Liver (tissue), 10 donors: ENCODE measurements at places on chromosomes 4 and X. TPM values are rescaled to one million over a fixed set of nuclear protein-coding genes. Genes with fewer than 3 reads are reported as not detected.

GRCh38 chrX:44908827-44909226, 35.8 kb downstream of the KDM6A start:
- DNase-seq = no peak

DNA sequence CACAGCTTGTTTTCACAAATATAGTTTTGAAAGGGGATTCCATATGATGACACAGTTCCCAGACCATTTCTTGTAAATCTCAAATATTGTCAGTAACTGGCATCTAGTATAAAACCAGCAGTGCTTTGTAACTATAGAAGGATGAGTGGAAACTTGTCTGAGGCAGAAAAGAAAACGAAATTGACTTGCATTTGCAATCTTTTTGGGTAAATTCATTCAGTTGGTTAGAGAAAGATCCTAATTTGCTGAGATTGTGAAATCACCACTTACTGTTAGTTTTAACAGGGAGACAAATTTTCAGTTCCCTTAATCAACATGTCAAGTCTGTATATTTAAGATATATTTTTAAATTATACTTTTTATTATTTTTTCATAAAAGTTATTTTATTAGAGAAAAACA, 71.5 kb upstream of the VEGFC start:
- DNase-seq = no peak

DNA sequence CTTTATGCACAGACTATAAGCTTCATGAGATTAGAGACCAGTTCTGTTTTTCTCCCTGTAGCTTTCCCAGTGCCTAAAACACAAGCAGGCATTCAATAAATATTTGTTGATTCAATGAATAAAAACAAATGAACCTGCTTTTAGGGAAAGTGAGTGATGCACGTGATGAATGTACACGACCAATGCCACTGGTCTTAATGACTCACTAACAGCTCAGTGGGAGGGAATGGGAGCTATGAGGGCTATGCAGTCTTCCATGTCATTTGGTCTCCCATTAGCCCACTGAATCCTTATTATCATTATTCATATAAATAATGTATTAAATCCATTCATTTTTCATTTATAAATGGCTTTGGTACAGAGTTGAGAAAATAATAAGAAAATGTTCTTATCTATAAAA, 247.4 kb downstream of the FBXO8 start:
- DNase-seq = no peak

- no peak for DNase-seq
Observed at GRCh38 chr4:14329228-14329627, 673.1 kb upstream of the CPEB2 start.

The FGF13 gene
- total RNA-seq = 0.84 TPM

- DNase-seq = no peak
Observed at GRCh38 chrX:2676794-2677675, 14.1 kb upstream of the CD99 start.

DNA sequence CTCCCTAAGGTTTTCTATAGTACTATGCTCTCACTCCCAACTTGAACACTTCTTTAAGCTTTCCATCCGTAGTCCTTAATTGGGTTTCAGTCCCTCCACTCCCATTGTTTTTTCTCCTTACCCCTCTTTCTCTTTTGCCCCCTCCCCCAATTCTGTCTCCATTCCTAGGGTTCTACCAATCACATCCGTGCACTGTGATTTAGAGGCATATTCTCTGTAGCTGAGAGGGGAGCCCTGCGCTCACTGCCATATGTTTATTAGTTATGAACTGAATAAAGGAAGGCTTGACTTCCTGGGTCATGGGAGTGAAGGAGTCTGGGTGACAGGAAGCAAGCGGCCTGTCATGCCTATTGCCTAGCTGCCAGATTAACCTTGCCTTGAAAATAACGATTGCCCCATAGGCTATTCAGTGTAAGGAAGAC, 471 bp downstream of the MCTS1 start:
- no peak for DNase-seq

The GC gene
- 1,801 TPM for total RNA-seq

DNA sequence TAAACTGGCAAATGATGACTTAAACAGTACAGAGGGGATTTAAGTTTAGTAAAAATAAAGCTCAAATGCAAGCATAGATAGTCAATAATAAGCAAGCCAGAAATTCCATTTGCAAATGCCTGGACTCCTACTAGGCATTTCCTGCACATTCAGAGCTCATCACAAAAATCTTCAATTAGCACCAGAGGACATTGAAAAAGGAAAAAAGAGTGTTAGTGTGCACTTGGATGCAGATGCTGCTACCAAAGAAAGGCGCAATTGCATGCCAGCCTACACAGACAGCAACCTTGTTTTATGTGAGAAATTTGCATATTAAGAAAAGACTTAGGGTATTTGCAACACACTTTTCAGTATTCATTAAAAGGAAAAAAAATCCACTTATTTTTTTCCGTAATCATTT, 282.1 kb downstream of the GRIA2 start:
- DNase-seq = no peak

DNA sequence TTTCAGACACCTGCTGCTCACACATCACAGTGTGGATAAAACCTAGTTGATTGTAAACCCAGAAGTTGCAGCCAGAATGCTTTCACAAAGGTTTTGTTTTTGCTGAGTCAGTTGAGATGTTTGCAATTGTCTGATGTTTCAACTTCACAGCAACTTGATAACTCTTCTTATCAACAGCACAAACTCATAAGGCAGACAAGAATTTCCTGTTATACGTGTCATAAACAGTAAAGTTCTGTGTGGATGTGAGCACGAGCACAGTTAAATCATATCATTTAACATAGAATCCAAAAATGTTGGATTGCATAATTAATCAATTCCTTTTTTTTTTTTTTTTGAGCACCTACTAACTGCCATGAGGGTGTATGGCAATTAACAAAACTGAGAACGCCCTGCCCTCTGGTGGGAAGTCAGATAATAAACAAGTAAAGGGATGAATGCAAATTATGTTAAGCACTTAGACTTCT, 512.2 kb downstream of the PDHA2 start:
- DNase-seq = no peak

The HTR2C gene
- not detected for total RNA-seq

DNA sequence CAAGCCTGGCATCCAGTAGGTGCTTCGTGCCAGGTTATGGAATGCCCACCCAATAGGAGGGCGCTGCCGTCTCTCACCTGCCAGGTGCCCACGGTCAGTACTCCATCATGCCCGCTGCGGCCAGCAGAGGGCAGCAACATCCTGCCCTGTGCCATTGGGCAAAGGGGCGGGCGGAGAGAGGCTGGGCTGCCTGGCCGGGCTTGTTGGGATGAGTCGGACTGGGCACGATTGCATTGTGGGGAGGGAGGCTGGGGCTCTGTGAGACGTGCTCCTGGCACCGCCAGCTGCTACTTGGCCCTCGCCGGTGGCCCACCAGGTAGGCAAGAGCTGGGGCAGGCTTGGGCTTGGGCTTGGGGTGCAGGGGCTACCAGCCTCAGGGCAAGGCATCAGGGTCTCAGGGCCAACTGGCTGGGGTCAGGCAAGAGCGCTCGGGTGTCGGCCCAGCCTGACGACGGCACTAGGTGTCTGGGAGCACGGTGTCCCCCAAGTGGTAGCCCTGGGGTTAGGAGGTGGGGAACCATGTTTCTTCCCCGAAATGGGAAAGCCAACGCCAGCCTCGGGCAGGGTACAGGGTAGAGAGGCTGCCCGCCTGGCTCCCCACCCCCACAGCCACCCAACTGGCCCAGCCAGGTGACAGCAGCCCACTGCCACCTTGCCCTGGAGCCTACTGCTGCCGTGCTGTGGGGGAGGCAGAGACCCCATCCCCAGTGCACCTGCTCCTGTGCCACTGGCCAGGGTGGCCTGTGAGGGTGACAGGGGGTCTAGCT, at the start of gene PLXNB3:
Gene PLXNB3, plus strand, starts transcription at position 261 of the 767 bp plus-strand sequence. CDS start 1,287 bp downstream, outside the sequence.
- DNase-seq = peak; percentile 73

DNA sequence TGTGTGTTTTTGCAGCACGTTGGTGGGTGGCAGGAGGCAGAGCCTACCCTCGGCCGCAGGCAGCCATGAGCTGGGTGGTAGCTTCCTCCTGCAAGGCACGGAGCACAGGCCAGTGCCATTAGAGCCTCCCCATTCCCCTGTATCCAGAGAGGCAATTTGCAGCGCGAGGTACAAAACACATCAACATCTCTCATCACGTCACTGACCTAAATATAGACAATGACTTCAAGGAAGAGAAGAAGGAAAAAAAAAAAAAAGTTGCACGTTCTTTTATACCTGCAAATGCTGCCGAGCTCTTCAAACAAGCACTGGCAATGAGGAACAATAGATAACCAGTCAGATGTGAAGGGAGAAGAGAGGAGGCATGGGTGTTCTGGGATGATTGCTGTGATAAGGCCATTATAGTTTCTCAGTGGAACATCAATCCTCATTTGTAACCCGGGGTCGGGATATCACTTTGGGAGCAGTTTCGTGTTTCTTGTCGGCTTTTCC, 159.9 kb downstream of the MGST2 start:
- no peak for DNase-seq

- no peak for DNase-seq
Observed at GRCh38 chr4:184814686-184815045, 11.1 kb downstream of the ACSL1 start.

The HOPX gene
- 0.67 TPM for total RNA-seq

GRCh38 chrX:47321386-47321785, 49.0 kb upstream of the ZNF157 start:
- DNase-seq = no peak

DNA sequence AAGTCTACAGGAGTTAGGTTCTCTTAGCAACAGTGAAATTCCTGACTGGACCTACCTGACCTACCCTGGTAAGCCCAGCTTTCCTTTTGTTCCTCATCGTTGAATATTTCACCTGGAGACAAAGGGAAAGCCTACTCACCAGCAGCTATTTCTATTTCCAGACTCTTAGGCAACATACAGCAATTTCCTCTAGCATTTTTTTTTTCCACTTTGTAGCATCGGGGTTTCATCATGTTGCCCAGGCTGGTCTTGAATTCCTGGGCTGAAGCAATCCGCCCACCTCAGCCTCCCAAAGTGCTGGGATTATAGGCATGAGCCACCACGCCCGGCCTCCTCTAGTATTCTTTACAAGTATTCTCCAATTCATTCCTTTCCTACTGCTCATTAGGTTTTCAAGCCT, 6.8 kb upstream of the S100G start:
- no peak for DNase-seq

DNA sequence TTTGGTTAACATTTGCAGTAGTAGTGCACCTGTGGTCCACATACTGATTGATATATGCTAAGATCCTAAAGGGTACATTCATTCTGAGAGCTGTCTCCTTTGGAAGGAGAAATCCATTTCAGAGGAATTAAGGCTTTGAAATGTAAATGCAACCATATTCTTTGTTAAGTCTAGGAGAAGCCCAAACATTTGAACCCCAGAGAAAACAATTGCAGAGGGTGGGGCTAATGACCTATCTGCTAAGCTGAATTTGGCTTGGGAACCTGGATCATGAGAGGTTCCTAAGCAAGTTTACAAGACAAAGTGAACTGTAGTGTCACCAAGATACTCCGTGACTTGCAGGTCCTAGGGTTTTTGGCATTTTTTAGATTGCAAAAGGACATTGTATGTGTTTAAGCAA, 41.2 kb downstream of the LAS1L start:
- no peak for DNase-seq

The HPGD gene
- 113 TPM for total RNA-seq

- DNase-seq = no peak
Observed at GRCh38 chr4:5054532-5054931, 3.3 kb downstream of the STK32B start.

- no peak for DNase-seq
Observed at GRCh38 chr4:26288355-26288909, 32.4 kb upstream of the RBPJ start.

The PF4V1 gene
- total RNA-seq = not detected

DNA sequence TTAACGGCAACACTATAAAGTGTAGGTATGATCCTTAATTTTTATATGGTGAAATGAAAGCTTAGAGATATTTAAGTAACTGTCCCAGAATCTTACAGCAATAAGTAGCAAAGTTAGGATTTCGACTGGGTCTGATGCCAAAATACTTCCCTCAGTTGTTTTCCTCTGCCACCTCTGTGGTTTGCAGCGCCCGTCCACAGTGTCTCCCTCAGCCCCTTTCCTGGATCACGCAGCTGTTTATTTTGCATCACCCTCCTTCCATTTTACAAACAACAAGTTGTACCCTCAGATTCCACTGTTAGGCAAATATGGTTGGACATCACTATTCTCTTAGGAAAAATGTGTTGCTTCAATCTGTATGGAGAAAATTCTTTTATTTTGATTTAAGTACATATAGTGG, 56.1 kb downstream of the RAPGEF2 start:
- no peak for DNase-seq

DNA sequence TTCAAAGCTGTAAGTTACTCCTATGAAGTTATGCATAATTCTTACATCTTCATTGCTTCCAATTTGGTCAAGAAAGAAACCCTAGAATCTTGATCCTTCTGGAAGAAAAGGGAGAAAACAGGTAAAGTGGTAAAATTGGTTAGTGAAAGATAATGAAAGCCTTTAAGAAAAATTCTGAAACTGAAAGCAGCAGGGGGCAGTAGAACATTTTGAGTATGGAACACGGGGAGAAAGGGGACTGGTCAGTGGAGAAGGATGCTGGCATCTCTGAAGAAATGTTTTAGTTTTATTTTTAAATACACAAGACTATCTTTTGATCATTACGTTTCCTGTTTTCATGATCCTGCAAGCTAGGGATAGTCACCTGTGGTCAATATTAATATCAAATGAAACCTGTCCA, 54.3 kb downstream of the SLIT2 start:
- no peak for DNase-seq

GRCh38 chr4:129358571-129358970, 262.6 kb downstream of the C4orf33 start:
- DNase-seq = no peak

GRCh38 chrX:9730752-9731151, 34.9 kb downstream of the GPR143 start:
- no peak for DNase-seq

The PCDH7 gene
- total RNA-seq = 3.0 TPM

The TSPAN6 gene
- 65.0 TPM for total RNA-seq

GRCh38 chr4:100391863-100392262, 126.0 kb downstream of the EMCN start:
- DNase-seq = no peak

The NCAPG gene
- 45.2 TPM for total RNA-seq

- no peak for DNase-seq
Observed at GRCh38 chr4:3301450-3302172, 8.8 kb downstream of the RGS12 start.

- DNase-seq = no peak
Observed at GRCh38 chrX:44274096-44274495, 69.4 kb downstream of the EFHC2 start.

DNA sequence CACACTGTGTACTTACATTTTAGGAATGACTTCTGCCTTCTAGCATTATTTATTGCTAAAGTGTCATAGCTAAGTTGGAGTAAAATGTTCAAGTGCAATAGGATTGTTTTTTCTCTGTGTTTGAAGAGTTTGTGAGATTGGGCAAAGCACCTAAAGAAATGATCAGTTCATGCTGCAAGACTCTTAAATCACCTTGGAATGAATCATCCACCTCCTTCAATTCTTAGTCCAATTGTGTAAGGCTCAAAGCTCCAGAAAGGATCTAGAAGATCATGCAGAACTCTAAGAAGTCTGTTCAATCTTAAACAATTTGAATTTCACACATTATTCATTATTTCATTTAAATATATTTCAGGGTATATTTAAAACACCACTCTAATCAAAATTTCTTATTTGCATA, 137.1 kb downstream of the AMELX start:
- no peak for DNase-seq

GRCh38 chrX:39642071-39642470, 455.7 kb downstream of the BCOR start:
- peak; percentile 32 for DNase-seq

- no peak for DNase-seq
Observed at GRCh38 chr4:47498899-47499298, 13.8 kb downstream of the ATP10D start.

GRCh38 chr4:146654687-146655520, 16.2 kb downstream of the POU4F2 start:
- no peak for DNase-seq
